GM12878 (cell line): ENCODE measurements at places on chromosomes 4 and X. TPM values are rescaled to one million over a fixed set of nuclear protein-coding genes. Genes with fewer than 3 reads are reported as not detected.

DNA sequence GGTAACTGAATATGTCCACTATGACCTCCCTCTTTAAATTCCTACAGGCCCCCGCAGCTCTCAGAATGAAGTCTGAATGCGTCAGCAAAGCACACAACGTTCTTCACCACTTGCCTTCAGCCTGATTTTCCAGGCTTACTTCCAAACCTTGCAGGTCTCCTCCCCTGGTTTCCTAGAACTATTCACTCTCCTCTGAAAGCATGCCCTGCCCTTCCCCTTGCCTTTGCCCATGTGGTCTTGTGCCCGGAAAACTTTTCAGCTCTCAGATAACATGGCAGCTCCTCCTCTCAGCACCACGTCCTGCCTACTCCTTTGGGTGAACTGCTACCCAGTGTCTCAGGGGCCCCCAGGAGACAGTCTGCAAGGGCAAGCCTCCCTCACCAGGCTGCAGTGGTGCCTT, 268.5 kb upstream of the LDB2 start:
- H3K4me3 ChIP-seq: no peak overlapping the region
- H3K4me1 ChIP-seq: no peaks in the 10 kb centered on the region
- no peak for DNase-seq
- no peaks in the 10 kb centered on the region for H3K27me3 ChIP-seq
- no peaks in the 10 kb centered on the region for H3K36me3 ChIP-seq
- H3K27ac ChIP-seq: no peak overlapping the region

DNA sequence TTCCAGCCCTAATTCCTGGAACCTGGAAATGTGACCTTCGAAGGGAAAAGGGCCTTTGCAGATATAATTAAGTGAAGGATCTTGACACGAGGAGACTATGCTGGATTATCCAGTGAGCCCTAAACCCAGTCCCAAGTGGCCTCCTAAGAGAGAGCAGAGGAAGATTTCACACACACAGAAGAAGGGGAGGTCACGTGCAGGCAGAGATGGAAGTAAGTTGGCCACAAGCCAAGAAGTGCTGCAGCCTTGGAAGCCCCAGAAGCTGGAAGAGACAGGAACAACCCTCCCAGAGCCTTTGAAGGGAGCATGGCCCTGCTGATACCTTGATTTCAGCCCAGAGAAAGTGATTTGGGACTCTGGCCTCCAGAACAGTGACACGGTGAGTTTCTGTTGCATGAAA, 51.9 kb downstream of the EVC2 start:
- H3K4me1 ChIP-seq: no peaks in the 10 kb centered on the region
- no peak for DNase-seq
- peaks cover 3% of the 10 kb centered on the region for H3K36me3 ChIP-seq
- no peak overlapping the region for H3K27ac ChIP-seq
- no peaks in the 10 kb centered on the region for H3K27me3 ChIP-seq
- H3K4me3 ChIP-seq: no peak overlapping the region

- H3K4me3 ChIP-seq: no peak overlapping the region
- no peak overlapping the region for H3K27ac ChIP-seq
- H3K27me3 ChIP-seq: no peaks in the 10 kb centered on the region
- H3K36me3 ChIP-seq: no peaks in the 10 kb centered on the region
Measured at GRCh38 chrX:118182025-118182424, 65.4 kb upstream of the KLHL13 start.

PCDH19 gene
- not detected in 2 replicates for total RNA-seq

DNA sequence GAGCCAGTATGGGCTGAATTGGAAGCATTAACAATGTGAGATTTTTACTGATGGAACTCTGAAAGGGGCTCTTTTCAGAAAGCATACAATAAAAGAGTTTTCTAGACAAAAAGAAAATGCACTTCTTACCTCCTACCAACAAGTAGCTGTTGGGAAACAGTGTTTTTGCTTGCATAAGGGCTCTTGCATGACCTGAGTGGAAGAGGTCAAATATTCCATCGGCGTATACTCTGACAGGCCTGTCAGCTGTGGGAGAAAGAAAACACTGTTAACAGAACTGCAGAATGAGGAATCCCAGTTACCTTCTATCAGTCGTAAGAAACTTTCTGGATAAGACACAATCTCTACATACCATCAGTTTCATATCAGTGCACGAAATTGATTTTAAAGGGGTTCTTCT, 39.5 kb downstream of the PCYT1B start:
- DNase-seq: no peak
- no peaks in the 10 kb centered on the region for H3K27me3 ChIP-seq
- H3K27ac ChIP-seq: no peak overlapping the region
- H3K36me3 ChIP-seq: no peaks in the 10 kb centered on the region

DNA sequence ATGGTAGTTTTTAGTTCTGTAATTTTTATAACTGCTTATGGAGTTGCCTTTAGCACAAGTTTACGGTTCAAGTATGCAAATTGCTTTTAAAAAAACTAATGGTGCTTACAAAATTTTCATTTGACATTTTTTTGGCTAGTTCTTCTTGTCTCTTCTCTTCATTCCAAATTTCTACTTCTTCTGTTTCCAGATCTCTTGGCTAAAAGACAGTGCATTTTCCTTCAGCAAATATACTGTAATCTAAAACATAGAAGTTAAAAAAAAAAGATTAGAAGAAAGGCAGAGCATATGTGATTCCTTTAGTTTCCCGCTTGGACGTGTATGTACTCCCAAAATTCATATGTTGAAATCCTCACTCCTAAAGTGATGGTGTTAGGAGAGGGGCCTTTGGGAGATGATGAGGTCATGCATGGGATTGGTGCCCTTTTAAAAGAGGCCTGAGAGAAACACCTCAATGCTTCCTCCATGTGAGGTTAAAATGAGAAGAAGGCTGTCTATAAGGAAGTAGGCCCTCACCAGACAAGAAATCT, 132.1 kb upstream of the NPY2R start:
- H3K27ac ChIP-seq: no peak overlapping the region
- no peaks in the 10 kb centered on the region for H3K36me3 ChIP-seq
- DNase-seq: no peak
- H3K4me1 ChIP-seq: no peaks in the 10 kb centered on the region
- H3K4me3 ChIP-seq: no peak overlapping the region
- H3K27me3 ChIP-seq: no peaks in the 10 kb centered on the region

GRCh38 chrX:107773206-107773605, 2.4 kb downstream of the TSC22D3 start:
- no peak for DNase-seq
- H3K27ac ChIP-seq: no peak overlapping the region
- H3K36me3 ChIP-seq: no peaks in the 10 kb centered on the region

DNA sequence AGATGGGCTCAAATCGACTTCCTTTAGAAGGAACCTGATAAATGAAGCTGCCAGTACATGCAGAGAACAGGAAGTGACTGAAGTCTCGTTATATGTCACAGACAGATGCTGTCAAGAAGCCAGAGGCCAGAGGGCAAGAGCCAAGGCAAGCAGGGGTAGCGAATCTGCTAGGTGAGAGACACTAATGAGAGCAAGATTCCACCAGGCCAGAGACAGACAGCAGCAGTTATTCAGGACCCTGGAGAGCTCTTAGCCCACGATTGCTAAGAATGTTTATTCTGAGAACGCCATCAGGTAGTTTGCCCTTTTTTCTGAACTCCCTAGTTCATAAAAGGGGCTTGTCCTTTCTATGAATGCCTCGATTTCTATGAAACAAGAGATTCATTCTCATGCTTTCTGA, 73.7 kb downstream of the BEND2 start:
- no peaks in the 10 kb centered on the region for H3K36me3 ChIP-seq
- H3K4me3 ChIP-seq: no peak overlapping the region
- no peaks in the 10 kb centered on the region for H3K27me3 ChIP-seq
- H3K27ac ChIP-seq: no peak overlapping the region

MAB21L2 gene
- total RNA-seq: not detected in 2 replicates

- no peaks in the 10 kb centered on the region for H3K27me3 ChIP-seq
- no peak overlapping the region for H3K27ac ChIP-seq
- DNase-seq: no peak
- no peaks in the 10 kb centered on the region for H3K4me1 ChIP-seq
- no peaks in the 10 kb centered on the region for H3K36me3 ChIP-seq
Measured at GRCh38 chrX:29225670-29226069, 638.4 kb downstream of the IL1RAPL1 start.

- H3K4me1 ChIP-seq: no peaks in the 10 kb centered on the region
- DNase-seq: no peak
- H3K27me3 ChIP-seq: no peaks in the 10 kb centered on the region
- H3K27ac ChIP-seq: no peak overlapping the region
Measured at GRCh38 chr4:103306870-103307375, 108.8 kb upstream of the CENPE start.
